ENCODE measurements at places on chromosomes 12 and 14. TPM values are rescaled to one million over a fixed set of nuclear protein-coding genes. Genes with fewer than 3 reads are reported as not detected.

DNA sequence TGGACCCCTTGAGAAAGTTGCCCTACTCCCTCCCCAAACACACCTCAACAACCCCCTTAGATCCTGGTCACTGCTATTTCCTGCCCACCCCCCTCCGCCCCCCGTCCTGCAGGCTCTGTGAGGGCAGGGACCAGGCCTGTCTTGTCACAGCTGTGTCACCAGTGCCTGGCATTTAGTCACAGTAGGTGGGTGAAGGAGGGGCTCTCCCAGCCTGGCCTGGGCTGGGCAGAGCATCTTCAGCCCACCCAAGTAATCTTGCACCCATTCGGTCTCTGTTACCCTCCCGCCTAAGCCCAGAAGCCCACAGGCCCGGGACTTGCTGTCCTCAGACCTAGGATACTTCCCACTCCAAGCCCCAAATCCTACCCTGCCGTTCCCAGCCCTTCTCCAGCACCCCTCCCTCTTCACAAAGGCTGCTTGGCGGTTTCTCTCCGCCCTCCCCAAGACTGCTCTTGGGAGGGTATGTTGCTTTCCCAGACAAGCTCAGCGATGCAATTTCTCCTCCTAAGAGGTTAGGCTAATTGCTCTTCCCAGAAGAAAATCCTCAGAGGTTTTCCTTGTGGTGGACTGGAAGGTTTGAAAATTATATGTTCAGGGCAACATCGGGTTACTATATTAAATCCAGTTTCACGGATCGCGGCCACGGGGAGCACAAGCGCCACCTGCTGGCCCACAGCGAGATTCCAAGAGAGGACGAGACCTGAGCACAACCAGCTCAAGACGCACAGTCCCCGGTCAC is 50.8 kb upstream of the ZFP36L1 start:
- no peak overlapping the region for H3K4me3 ChIP-seq
- peaks cover 20% of the 10 kb centered on the region for H3K4me1 ChIP-seq
- peak; percentile 77 for DNase-seq
- peaks cover 5% of the 10 kb centered on the region for H3K36me3 ChIP-seq

The JPH4 gene
- total RNA-seq, result not detected

The CMTM5 gene
- not detected for total RNA-seq

The C12orf50 gene
- not detected for total RNA-seq

The LRP1-AS gene
- total RNA-seq, result not detected

The BCL11B gene
- total RNA-seq, result 116 TPM

Data from activated CD4-positive, alpha-beta T cell treated with anti-CD3 and anti-CD28 coated beads, Interleukin-2, amount 10 ng/mL, durations not matched to agents 7 days and 5 days (primary cell).